ENCODE measurements at places on chromosomes 12 and 14.

DNA sequence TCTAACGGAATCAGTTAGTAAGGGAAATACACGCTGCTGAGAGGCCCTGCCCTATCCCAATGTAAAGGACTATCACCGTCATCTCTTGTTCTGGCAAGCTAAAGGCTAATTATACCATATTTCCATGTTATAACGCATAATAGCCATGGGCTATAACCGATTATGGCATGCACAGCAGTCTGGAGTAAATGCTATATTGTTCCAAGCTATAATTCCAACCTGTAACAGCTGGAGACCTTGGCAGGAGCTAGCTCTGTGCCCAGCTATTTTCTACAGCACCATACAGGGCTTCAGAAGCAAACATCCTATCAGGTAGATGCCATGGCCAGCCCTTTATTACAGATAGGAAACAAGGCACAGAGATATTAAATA lies 26.3 kb downstream of the SYNE3 start:
- no peak for DNase-seq

- DNase-seq, result no peak
These were observed 4.2 kb upstream of the CLMN start for GRCh38 chr14:95323917-95324316.

GRCh38 chr12:88248606-88249005 lies 106.5 kb downstream of the TMTC3 start:
- no peak for DNase-seq

- no peak for DNase-seq
These were observed 30.3 kb downstream of the CORO1C start for GRCh38 chr12:108700833-108701541.

GRCh38 chr14:69769623-69770022 lies 2.7 kb downstream of the SRSF5 start:
- DNase-seq, result no peak

GRCh38 chr14:96121660-96122395 lies 82.7 kb downstream of the C14orf132 start:
- no peak for DNase-seq

GRCh38 chr12:617304-617915 lies 45.8 kb downstream of the NINJ2 start:
- no peak for DNase-seq

- no peak for DNase-seq
These were observed 25.6 kb downstream of the LEMD3 start for GRCh38 chr12:65194949-65195348.

Data from omental fat pad (tissue), 4 donors.